ENCODE measurements at places on chromosomes 7 and 10. TPM values are rescaled to one million over a fixed set of nuclear protein-coding genes. Genes with fewer than 3 reads are reported as not detected.
A peak's percentile ranks its signal among the peaks of the same experiment; 100 is the strongest.

DNA sequence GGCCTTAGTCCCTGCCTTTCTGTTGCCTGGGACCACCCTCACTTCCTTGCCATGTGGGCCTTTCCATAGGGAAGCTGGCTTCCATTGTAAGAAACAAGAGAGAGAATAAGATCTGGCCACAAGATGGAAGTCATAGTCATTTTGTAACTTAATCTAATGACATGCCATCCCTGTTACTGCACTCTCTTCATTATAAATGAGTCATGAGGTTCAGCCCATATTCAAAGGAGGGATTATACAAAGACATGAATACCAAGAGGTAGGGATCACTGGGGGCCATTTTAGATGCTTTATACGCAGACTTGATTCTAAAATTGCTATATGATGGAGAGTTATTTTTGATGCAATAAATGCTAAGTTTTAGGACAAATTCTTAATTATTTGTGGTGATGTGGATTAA, 75.2 kb upstream of the CELF2 start:
- no peak for DNase-seq

DNA sequence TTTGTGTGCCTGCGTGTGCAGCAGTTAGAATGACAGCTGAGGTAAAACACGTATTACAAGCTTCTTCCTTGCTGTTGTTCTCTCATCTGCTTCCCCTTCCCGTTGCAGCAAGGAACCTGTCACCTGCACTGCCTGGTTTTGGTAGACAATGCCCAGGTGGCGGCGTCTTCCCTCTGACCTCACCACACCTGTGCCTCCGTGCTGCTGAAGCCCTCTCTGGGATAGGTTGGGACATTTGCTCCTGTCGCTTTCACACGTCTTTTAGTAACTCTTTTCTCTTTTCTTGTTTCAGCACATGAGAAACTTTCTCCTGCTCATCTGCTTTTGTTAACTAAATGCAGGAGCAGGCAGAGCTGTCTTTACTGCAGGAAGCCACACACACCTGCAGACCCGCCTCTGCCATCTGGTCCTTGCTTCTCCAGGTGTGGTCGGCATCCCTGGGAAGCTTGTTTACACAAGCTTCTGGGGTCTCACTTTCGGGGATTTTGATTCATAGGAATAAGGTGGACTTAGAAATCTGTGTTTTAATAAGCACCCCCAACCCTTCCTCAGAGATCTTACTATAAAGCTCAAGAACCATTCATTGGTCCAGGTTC, 60.7 kb upstream of the EXOC6 start:
- no peak for DNase-seq

DNA sequence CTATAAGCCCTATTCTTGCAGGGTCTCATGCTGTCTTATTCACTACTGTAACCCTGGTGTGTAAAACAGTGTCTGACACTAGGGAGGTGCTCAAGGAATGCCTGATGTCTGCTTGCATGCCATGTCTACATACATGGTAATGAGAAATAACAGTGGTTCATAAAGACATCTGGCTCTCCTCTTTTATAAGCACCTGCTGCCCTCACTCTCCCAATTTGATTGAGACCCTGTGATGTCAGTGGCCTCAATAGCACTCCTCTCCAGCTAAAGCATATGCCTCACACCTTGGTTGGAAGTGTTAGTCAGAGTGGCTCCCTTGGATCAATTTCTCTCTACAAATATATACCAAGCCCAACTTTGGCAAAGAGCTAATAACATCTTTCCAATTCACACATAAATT, 30.6 kb downstream of the ANK3 start:
- no peak for DNase-seq

DNA sequence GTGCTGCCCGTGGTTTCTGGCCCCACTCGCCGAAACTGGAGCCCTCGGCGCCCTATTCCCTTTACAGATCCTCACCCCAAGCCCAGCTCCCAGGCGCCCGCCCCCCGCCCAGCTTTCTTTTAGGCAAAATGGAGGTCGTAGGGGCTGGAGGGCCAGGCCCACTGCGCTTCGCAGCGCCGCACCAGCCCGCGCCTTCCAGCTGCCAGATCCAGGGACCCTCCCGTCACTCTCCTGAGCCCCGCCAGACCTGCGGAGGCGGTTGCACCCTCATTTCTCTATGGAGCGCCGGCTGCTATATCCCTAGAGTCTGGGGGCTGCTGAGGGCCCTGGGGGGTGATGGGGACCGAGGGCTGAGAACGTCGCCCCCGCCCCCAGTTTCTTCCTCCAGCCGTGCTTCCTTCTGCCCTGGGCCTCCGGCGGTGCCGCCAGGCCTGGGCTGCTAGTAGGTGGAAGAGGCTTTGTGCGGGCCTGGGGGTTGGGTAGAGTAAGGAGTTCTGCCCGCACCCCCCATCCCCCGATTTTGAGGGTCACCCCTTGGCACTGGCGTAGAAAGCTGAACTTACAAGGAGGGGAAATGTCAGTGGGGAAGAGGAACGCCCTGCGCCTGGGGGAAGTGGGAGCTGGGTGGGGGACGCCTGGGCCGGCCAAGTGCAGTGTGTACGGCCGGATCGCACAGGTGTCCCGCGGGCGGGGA, 1.0 kb downstream of the GNB2 start:
- DNase-seq, result no peak

DNA sequence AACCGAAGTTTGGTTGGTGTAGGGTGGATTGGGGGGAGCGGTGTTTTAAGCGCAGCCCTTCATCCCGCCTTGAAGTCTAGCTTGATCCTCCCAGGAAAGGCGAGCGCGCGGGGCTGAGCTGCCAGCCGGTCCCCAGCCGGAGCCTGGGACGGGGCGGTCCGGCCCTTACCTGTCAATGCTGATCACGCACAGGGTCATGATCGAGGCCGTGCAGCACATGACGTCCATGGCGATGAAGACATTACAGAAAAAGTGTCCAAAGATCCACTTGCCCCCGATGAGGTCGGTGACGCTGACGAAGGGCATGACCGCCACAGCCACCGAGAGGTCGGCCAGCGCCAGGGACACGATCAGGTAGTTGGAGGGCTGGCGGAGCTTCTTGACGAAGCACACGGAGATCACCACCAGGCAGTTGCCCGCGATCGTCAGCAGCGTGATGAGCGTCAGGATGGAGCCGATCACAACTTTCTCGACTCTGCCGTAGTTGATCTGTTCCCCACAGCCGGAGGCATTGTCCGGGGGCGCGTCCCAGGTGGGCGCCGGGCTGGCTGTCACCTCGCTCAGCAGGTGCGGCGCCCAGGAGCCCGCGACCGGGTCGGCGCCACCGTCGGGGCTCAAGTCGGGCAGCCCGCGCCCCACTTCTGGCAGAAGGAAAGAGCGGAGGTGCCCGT, 740 bp downstream of the HTR7 start:
- no peak for DNase-seq

GRCh38 chr10:21534604-21535493, 817 bp downstream of the MLLT10 start:
- peak; percentile 6 for DNase-seq

DNA sequence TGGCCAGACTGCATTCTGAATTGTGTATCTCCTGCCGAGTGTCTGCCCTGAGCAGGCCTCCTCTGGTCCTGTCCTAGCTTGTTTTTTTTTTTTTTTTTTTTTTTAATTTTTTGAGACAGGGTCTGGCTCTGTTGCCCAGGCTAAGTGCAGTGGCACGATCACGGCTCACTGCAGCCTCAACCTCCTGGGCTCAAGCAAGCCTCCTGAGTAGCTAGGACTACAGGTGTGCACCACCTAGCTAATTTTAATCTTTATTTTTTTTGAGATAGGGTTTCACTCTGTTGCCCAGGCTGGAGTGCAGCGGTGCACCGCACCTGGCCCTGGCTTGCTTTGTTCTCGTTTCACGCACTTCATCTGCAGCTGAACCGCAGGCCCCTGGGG, 23.5 kb downstream of the COL26A1 start:
- no peak for DNase-seq

The IKZF1 gene
- 2.5 TPM for polyA plus RNA-seq

The OR2A7 gene
- polyA plus RNA-seq, result 4.3 TPM

The CCDC3 gene
- 13.2 TPM for polyA plus RNA-seq

The SYCE1 gene
- polyA plus RNA-seq, result 0.40 TPM

The AEBP1 gene
- polyA plus RNA-seq, result 82.4 TPM

The OR13A1 gene
- 0.06 TPM for polyA plus RNA-seq

The GRID2IP gene
- 1.5 TPM for polyA plus RNA-seq

Measured in left renal cortex interstitium (tissue), 4 donors.